ENCODE measurements at places on chromosomes 16 and 17. TPM values are rescaled to one million over a fixed set of nuclear protein-coding genes. Genes with fewer than 3 reads are reported as not detected.

DNA sequence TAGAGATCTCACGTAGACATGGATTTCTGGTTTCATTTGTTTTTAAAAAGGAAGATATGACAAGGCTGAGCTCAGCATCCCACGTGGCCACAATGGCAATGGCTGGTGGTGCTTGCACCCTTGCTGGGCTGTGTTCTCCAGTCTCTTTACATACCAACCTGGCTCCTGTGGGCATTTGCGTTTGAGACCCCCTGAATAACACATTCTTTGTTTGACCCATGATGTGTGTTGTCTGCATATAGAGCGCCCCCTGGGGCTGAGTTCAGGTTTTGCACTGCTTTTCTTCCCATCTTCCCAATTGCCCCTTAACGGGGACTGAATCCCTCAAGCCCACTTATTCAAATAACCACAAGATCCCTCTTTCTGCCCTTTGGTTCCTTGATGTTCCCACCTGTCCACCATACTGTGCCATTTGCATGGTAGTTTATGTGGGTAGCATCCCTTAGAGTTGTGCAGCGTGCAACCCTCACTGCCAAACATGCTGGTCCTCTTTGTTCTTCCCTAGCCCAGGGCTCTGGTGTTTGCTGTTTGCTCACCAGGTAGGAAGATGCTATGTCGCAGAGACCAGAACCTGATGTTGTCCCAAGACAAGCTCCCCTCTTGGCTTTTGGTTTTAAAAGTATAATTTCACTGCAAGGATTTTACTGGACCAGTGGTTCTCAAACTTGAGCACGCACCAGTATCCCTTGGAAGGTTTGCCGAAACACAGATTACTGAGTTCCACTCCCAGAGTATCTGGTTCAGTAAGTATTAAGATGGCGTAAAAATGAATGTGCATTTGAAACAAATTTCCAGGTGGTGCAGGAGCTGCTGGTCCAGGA, 38.5 kb upstream of the NKD1 start:
- no peak for DNase-seq

DNA sequence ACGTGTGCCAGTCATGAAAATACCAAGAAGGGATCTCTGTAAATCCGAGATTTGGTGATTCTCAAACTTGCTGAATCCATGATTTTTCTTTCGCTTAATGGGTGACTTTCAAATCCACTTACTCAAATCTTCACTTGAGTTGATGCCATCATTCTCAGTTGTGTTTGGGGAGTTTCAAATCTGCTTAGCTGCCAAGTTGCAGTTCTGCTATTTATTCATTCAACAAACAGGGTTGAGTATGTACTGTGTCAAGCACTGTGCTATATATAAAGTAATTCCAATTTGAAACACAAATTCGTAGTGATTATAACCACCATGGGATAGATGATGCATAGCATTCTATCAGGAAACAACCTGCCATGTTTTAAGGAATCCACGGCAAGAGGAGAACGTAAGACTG, 394.3 kb downstream of the CDH13 start:
- DNase-seq = no peak

DNA sequence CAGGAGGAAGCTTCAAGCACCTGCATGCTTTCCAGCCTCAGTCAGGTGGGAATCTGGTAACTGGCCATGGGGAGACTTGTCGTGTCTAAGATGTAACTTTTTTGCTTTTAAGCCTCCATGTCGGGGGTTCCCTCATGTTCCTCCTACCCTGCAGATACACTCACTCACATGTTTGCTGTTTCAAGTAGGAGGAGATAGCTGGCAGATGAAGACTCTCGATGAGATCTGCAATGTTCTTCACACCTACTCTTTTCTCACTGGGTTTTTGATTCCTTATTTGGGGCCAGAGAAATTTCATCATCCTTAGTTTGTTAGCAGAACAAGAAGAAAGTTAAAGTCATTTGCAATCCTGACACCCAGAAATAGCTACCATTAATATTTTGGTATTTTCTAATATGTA, 24.7 kb downstream of the UTP4 start:
- DNase-seq = no peak

LSM12 gene
- polyA plus RNA-seq = 38.4 TPM

Measured in renal pelvis (tissue), 12 donors.